ENCODE measurements at places on chromosomes 4 and X. TPM values are rescaled to one million over a fixed set of nuclear protein-coding genes. Genes with fewer than 3 reads are reported as not detected.

Gene LRIT3
- total RNA-seq = 0.11 TPM

Gene ATP6AP2
- 159 TPM for total RNA-seq

Gene CT45A2
- not detected for total RNA-seq

Gene CCKAR
- total RNA-seq = not detected

Gene GPC3
- 24.2 TPM for total RNA-seq
